Right lung (tissue), 10 donors: ENCODE measurements at places on chromosomes 1 and 21. TPM values are rescaled to one million over a fixed set of nuclear protein-coding genes. Genes with fewer than 3 reads are reported as not detected.

GRCh38 chr1:12516741-12517140 lies 101.3 kb downstream of the DHRS3 start:
- no peak for DNase-seq

GRCh38 chr21:33268393-33268736 lies 2.2 kb downstream of the IL10RB start:
- DNase-seq = no peak

DNA sequence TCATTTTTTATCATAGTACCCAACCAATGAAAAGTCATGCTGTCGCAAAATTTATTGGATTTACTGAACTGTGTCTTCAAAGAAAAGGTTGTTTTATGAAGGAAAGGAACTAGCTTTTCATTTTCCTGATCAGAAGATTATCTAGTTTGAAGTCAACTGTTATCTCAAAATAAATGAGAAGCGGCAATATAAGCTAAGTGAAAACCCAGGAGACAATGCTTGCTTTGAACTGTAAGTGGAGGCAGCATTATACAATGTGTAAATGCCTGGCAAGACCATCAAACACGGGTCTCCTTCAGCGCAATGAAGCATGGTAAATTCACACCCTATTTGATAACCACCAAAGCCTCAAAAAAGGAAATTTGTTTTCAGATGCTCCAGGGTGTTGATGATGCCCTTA lies 134.4 kb upstream of the PTBP2 start:
- no peak for DNase-seq

CYYR1 gene
- 75.1 TPM for polyA plus RNA-seq

BARHL2 gene
- polyA plus RNA-seq = not detected
